ENCODE measurements at places on chromosomes 6 and 20.

- no peak for DNase-seq
These were observed 90.9 kb upstream of the GCM1 start for GRCh38 chr6:53239526-53239925.

- no peak for DNase-seq
These were observed 7.3 kb upstream of the FLRT3 start for GRCh38 chr20:14344746-14345145.

GRCh38 chr20:36745234-36745926 is 510 bp downstream of the NDRG3 start:
- DNase-seq = peak; percentile 18

DNA sequence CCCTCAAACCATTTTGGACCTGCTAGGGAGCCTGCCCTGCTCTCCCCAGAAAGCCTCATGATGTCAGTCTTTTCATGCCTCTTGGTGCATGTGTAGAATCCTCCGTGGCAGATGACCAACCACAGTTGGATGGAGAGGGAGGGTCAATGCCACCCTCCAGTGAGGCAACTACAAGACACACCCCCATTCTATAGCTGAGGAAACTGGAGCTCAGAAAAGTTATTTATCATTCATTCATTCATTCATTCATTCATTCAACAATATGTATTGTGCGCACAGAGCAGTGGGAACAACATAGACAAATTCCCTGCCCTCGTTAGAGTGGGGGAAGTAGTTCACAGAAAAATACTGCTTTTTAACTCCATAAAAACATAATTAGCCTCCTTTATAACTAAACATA is 16.8 kb downstream of the SNRPB start:
- DNase-seq = no peak

GRCh38 chr6:43821101-43821886 is 51.3 kb downstream of the VEGFA start:
- no peak for DNase-seq

- no peak for DNase-seq
These were observed 28.6 kb downstream of the PMEPA1 start for GRCh38 chr20:57680934-57681914.

GRCh38 chr6:160462551-160463109 is 114.5 kb downstream of the SLC22A3 start:
- DNase-seq = no peak

GRCh38 chr6:134352786-134353480 is 35.0 kb upstream of the SGK1 start:
- no peak for DNase-seq

GRCh38 chr6:52611833-52612232 is 35.0 kb upstream of the TRAM2 start:
- DNase-seq = no peak

DNA sequence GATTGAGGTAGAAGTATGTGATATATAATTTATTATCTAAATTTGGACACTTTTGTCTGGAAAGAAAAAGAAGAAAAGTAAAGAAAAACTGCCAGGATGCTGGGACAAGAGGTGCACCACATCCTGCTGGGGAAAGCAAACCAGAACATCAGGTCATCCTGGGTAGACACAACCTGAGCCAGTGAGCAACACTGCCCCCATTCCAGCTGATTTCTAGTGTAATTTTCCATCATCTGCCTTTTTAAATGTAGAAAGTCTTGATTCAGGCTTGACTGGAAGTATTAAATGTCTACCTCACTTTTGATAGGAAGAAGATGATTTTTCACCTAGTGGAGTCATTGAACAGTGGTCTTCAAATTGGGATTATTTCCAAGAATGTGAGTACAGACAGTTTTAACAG is 1164.5 kb upstream of the CITED2 start:
- DNase-seq = no peak

- DNase-seq = no peak
These were observed 30.8 kb downstream of the CLIC5 start for GRCh38 chr6:45984788-45985425.

GRCh38 chr6:5557506-5557905 is 296.2 kb downstream of the FARS2 start:
- DNase-seq = no peak

- DNase-seq = no peak
These were observed 108.0 kb downstream of the CHD6 start for GRCh38 chr20:41510224-41510623.

- DNase-seq = peak; percentile 76
These were observed 94.1 kb downstream of the DACT2 start for GRCh38 chr6:168225471-168225911.

DNA sequence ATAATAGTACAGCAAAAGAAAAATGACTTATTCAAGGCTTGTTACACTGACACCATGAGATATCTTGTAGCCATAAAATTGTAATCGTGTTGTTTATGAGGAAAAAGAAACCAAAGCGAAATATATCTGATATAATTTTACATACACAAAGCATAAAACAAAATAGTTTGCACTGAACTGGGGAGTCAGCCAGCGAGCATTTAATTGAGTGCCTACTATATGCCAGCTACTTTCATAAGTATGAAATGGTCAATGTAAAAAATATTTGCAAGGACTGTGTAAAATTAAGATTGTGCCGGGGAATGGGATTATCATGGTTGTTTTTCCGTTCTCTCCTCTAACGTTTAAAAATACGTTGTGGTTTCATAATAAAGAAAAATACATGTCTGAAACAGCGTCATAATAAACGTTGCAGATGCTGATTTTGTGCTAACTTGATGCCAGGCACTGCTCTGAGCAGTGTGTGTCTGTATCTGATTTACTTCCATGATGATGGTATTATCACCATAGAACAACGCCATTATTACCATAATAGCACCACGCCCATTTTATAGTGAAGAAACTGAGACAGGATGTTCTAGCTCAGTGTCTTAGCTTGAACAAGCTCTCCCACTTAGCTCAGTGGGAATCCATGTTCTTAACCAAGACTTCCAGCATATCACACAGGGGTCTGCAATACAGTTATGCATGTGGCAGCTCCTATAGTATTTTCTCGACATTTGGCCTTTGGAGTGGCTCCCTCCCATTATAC is 144.6 kb downstream of the BCAS1 start:
- no peak for DNase-seq

DNA sequence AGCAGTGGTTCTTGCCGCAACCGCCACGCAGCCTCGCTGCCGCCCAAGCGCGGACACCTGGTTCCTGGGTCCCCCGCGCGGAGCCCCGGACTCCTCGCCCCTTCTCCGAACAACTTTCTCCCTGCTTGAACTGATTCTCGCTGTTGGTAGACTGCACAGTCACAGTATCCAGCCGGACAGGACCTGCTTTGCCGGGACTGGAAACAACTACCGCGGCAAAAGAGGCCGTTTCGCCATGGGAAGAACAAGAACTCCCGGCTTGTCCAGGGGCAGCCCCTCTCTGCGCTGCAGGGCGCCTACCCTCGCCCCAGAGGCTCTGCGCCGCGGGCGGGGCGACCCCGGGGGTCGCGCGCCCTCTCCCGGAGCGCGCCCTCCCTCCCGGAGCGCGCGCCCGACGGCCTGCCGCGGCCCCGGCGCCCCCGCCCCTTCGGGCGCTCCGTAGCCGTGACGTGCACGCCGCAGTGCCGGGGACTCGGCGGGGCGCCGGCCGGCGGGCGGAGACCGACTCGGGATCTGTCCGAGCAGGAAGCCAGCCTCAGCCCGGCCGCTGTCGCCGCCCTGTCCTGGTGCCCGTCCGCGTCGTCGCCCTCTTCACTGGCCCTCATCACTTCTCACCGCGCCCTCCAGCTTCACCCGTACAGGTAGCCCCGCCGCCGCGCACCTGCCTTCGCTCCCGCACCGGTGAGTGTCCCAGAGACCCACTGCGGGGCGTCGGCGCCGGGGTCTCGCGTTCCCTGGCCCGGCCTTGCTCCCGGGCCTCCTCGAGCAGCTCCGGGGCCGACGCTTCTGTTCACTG is at the start of gene MYO6:
MYO6 (plus strand) TSS at position 497 of the 796 bp plus-strand sequence. CDS start 68,309 bp downstream, outside the sequence.
- peak; percentile 62 for DNase-seq
